Kidney epithelial cell (primary cell): ENCODE measurements at places on chromosomes 12 and 14.

- peak; percentile 48 for DNase-seq
These were observed 185.6 kb upstream of the ARID2 start for GRCh38 chr12:45543887-45544286.

DNA sequence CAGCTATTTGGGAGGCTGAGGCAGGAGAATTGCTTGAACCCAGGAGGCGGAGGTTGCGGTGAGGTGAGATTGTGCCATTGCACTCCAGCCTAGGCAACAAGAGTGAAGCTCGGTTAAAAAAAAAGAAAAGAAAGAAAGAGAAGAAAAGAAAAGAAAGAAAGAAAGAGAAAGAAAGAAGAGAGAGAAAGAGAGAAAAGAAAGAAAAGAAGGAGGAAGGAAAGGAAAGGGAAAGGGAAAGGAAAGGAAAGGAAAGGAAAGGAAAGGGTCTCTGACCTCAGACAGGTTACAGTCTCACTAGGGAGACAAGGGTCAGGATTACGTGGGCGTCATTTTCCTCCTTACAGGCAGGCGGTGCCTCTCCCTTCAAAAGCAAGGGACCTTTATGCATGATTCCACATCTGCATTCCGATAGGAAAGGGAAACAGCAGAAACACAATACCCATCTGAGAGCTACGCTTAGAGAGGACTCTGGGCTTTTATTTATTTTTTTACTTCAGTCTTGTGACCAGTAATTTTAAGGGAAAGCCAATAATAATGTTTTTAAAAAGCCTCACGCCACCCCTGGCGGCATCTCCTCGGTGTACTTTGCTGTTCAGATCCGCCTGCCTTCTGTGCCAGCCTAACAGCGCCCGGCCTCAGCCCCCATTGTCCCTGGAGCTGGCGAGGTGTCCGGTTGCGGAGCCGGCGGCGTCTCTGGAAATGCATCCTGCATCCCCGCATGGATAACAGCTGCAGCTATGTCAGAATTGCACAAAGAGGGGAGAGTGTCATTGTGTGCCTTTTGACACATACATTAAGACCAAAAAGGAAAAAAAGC lies 945 bp upstream of the HIP1R start:
- DNase-seq, result no peak

- no peak for DNase-seq
These were observed 108.7 kb downstream of the TTC8 start for GRCh38 chr14:88933191-88933590.

DNA sequence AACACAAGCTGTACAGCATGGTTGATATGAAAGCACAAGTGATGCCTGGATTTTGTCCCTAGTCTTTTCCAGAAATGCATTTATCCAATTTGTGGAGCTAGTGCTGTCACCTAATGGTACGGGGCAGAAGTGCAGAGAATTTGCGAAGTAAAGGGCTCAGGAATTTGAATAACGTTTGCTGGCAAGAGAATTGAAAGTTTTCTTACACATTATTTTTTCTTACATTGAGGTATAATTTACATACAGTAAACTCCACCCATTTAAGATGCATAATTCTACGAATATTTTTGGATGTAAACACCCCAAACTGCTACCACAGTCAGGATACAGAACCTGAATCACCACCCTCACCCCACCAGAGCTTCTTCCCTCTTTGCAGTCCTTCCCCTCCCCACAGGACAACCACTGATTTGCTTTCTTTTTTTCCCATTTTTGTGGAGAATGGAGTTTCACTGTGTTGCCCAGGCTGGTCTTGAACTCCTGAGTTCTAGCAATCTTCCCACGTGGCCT lies 3.5 kb downstream of the AICDA start:
- no peak for DNase-seq

GRCh38 chr12:11801643-11802042 lies 152.2 kb downstream of the ETV6 start:
- no peak for DNase-seq

DNA sequence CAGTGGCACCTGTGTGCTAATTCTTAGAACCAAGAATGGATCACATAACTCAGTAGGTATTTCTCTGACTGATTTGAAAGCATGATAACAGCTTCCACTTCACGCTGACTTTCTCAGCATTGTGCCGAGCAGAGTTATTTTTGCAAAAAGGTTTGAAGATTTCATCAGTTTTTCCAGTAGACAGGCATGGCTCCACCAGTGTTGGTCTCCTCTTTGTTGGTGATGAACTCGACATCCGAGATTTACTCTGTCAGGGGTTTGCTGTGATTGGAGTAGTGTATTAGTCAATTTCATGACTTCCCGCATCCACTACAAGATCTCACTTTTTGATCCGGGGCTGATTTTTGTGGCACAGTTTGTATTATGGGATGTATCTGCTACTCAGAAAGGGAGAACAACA lies 85.3 kb downstream of the PRKCH start:
- no peak for DNase-seq

- no peak for DNase-seq
These were observed 362.2 kb upstream of the DDHD1 start for GRCh38 chr14:53515276-53515675.

- no peak for DNase-seq
These were observed 89.7 kb downstream of the PIWIL1 start for GRCh38 chr12:130427381-130427887.

- DNase-seq, result no peak
These were observed 43.1 kb downstream of the HMGA2 start for GRCh38 chr12:65867394-65867793.

DNA sequence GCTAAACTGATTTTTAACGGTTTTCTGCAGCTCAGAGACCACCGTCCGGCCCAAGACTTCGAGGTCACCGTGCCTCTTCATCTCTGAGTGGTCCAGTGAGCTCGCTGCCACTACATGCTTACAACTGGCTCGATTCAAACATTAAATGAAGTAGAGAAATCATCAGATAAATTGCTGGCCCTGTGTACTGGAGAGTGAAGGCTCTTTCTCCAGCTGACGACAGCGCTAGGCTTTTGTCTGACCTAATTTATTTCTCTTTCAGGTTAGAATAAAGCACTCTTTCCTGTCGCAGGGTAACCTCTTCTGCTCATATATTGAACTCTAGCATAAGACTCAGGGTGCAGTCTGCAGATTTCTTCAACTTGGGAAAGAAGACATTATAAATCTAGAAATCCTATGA lies 6.4 kb downstream of the BCL11B start:
- DNase-seq, result no peak

GRCh38 chr14:70097576-70098249 lies 91.0 kb downstream of the SLC8A3 start:
- DNase-seq, result no peak

GRCh38 chr12:120978296-120979219 lies at the start of gene HNF1A:
HNF1A (plus strand) TSS chr12:120978543; CDS start chr12:120978769, 226 bp downstream.
- DNase-seq, result no peak

DNA sequence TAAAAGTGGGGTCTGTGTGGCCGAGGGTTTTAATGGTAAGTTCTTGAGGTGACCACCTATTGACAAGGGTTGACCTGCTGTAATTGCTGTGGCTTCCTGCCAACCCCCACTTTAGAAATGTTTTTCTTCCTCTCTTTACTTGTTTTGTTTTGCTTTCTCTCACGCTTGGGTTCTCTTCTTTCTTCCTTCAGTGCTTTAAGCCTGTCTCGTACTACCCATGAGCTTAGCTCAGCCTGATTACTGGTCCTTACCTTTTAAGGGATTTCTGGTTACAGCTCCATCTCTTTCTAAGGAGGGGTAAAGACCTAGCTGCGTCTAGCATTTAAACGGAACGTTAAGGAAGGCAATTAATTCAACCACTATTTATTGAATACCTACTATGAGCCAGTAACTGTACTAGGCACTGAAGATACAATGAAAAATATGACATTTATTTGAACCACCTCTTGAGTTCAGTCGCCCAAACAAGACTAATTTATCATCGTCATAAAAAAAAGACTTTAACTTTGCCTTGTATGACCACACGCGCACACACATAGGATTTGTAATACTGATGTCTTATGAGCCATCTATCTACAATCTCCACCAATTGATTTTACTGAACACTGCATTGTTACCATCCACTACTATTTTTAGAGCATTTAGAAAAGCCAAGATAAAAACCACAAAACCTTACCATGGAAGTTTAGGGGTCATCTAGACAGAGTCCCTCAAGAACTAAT lies 888 bp upstream of the PPP1R12A start:
- peak; percentile 37 for DNase-seq

GRCh38 chr12:108126212-108126611 lies 2.9 kb upstream of the WSCD2 start:
- no peak for DNase-seq

DNA sequence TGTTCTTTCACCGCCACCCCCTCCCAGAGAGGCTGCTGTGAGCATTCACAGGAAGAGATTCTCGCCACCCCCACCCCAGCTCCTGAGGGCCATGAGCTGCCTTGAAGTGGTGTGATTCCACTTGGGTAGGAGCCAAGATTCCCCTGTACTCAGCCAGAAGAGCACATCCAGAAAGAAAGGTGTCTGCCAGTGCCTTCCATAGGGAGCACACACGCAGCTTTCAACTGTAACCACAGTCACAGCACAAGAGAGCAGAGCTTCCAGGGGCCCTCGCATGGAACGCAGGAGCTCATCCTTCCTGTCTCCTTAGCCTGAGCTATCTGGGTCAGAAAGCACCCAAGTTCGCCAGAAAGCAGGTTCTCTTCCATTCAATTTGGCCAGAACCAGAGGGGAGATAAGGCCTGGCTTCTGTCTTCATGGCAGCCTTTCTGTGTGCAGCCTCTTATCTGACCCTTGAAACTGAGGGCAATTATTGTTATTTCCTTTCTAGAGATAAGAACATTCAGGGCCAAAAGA lies 66.6 kb upstream of the SCN8A start:
- DNase-seq, result no peak

GRCh38 chr14:95951359-95951758 lies 74.7 kb downstream of the TUNAR start:
- no peak for DNase-seq

- DNase-seq, result no peak
These were observed 128.7 kb downstream of the CPNE8 start for GRCh38 chr12:38776647-38777046.
